ENCODE measurements at places on chromosomes 7 and 10. TPM values are rescaled to one million over a fixed set of nuclear protein-coding genes. Genes with fewer than 3 reads are reported as not detected.

- H3K27me3 ChIP-seq: no peaks in the 10 kb centered on the region
- H3K27ac ChIP-seq: no peak overlapping the region
- no peaks in the 10 kb centered on the region for H3K4me1 ChIP-seq
Observed at GRCh38 chr7:147432079-147432478, 1158.5 kb upstream of the C7orf33 start.

GRCh38 chr10:13771992-13772391, 185.2 kb downstream of the PRPF18 start:
- H3K27ac ChIP-seq: no peak overlapping the region
- no peak for ATAC-seq
- H3K27me3 ChIP-seq: no peaks in the 10 kb centered on the region

DNA sequence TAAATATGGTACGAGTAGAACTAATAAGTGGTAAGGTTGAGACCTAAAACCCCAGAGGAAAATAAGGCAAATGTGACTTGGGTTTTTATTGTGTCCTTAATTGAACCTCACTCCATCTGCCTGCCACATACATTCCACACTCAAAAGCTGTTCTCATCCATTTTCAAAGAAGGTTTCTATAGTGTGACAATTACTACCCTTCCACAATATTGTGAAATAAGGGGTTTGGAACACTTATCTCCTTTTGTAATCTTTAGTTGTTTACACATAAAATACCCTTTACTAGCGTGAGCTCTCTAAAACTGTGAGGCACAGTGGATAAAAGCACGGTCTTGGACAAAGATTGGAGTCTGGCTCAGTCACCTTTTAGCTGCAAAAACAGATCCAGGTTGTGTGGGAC, 166.6 kb downstream of the THSD7A start:
- H3K27me3 ChIP-seq: no peaks in the 10 kb centered on the region
- no peaks in the 10 kb centered on the region for H3K36me3 ChIP-seq
- H3K4me3 ChIP-seq: no peak overlapping the region
- no peak for ATAC-seq

- H3K4me3 ChIP-seq: no peak overlapping the region
- no peak for ATAC-seq
- no peaks in the 10 kb centered on the region for H3K27me3 ChIP-seq
- H3K36me3 ChIP-seq: no peaks in the 10 kb centered on the region
Observed at GRCh38 chr10:82692458-82692857, 817.5 kb downstream of the NRG3 start.

GRCh38 chr7:121961089-121961867, 88.3 kb downstream of the PTPRZ1 start:
- H3K27ac ChIP-seq: no peak overlapping the region
- H3K27me3 ChIP-seq: no peaks in the 10 kb centered on the region
- no peak for ATAC-seq
- no peaks in the 10 kb centered on the region for H3K4me1 ChIP-seq
- H3K36me3 ChIP-seq: no peaks in the 10 kb centered on the region

DNA sequence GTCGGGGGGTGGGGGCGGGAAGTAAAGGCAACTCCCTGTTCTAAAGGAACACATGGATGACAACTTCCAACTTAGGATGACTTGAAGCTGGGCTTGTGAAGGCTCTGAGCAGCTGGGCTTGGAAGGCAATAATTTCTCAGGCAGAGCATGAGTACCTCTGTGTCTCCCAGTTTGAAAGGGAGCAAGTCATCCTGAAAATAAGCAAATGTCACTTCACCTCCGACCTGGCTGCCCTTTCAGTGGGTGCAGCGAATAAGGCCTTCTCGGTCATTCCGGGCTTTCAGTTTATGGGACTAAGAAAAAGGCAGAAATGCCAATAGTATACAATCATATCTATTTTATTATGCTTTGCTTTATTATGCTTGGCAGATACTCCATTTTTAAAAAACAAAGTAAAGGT, 15.3 kb upstream of the ADAMTS14 start:
- H3K27ac ChIP-seq: no peak overlapping the region
- ATAC-seq: no peak
- H3K4me3 ChIP-seq: no peak overlapping the region
- no peaks in the 10 kb centered on the region for H3K36me3 ChIP-seq

- ATAC-seq: no peak
- no peaks in the 10 kb centered on the region for H3K27me3 ChIP-seq
Observed at GRCh38 chr7:37705976-37706375, 22.4 kb downstream of the GPR141 start.

- peaks cover 25% of the 10 kb centered on the region for H3K36me3 ChIP-seq
- ATAC-seq: no peak
- no peak overlapping the region for H3K4me3 ChIP-seq
- no peaks in the 10 kb centered on the region for H3K4me1 ChIP-seq
Observed at GRCh38 chr10:13592306-13592705, 5.5 kb downstream of the PRPF18 start.

DNA sequence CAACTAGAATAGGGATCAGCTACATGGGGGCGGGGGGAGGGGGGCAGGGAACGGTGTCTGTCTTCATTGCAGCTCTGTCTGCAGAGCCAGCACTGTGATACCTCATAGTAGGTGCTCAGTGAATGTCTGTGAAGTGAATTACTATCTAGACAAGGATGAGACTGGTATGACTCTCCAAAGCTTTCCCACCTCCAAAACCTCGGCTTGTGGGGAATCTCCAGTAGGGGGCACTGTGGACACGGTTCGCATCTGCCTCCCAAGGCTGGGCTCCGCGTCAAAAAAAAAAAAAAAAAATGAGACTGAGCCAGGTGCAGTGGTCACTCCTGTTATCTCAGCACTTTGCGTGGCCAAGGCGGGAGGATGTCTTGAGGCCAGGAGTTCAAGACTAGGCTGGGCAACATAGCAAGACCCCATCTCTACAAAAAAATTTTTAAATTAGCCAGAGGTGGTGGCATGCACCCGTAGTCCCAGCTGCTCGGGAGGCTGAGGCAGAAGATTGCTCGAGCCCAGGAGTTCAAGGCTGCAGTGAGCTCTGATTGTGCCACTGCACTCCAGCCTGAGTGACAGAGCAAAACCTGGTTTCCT, 9.6 kb downstream of the TRIM56 start:
- H3K27ac ChIP-seq: no peak overlapping the region
- no peak overlapping the region for H3K4me3 ChIP-seq
- peaks cover 24% of the 10 kb centered on the region for H3K4me1 ChIP-seq
- peaks cover 20% of the 10 kb centered on the region for H3K36me3 ChIP-seq
- H3K27me3 ChIP-seq: no peaks in the 10 kb centered on the region

- no peak for ATAC-seq
- no peaks in the 10 kb centered on the region for H3K36me3 ChIP-seq
- no peak overlapping the region for H3K4me3 ChIP-seq
- H3K27ac ChIP-seq: no peak overlapping the region
- H3K27me3 ChIP-seq: no peaks in the 10 kb centered on the region
Observed at GRCh38 chr10:30088178-30088577, 28.8 kb upstream of the JCAD start.

GRCh38 chr10:98309366-98310355, 41.7 kb upstream of the LOXL4 start:
- no peaks in the 10 kb centered on the region for H3K36me3 ChIP-seq
- ATAC-seq: peak; percentile 92
- H3K27me3 ChIP-seq: no peaks in the 10 kb centered on the region
- no peaks in the 10 kb centered on the region for H3K4me1 ChIP-seq
- H3K27ac ChIP-seq: no peak overlapping the region

DNA sequence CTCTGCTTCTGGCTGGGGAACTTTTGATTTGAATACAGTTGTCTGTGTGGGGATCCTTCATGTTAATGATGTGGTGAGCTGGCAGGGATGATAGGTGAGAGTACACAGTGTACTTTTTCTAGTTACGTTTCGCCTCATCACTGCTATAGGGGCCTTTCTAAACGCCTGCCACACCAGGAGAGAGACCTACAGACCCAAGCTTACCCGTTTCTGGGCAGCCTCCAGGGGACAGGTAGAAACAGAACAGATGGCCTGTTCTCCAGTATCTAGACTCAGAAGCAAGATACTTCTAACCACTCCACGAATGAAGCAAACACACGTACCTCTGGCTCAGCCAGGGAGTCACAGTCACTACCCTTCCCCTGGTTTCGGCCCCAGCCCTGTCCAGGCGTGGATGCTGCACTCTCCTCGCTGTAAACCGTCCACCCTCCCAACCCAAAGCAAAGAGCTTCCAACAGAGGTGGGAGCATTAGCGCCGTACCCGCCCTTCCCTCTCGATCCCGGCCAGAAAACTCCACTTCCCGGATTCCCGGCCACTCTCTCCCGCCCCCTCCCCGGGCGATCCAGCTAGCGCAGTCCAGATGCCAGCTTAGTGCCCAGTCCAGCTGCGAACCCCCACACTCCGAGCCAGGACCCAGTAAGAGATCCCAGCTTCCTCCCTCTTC, 1.2 kb downstream of the CCDC6 start:
- H3K36me3 ChIP-seq: no peaks in the 10 kb centered on the region
- H3K27ac ChIP-seq: peak overlapping the region; percentile 98
- peak overlapping the region; percentile 78 for H3K4me3 ChIP-seq
- ATAC-seq: no peak

DNA sequence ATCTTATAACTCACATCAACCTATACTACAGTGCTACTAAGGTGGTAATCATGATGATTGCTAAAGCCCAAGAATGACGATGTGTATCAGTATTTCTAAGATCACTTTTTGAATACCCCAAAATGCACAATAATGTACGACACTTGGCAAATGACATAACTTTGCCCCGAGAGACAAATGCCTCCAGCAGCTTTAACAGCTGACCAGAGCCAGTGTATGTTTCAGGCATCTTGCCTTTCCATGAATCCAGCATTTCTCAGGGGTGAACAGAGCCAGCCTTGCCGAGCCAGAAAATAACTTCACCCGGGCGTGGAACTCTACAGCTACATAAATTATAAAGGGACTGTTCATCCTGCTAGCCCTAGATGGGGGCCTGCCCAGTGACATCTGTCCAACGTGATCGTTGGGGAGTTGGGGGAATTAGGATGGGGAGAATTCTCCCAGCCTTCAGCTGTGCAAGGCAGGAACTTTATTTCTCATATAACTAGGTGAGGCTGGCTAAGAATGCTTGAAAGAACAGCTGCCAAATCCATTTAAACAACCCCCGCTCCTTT, 1.8 kb downstream of the IGFBP3 start:
- no peak for ATAC-seq
- H3K4me1 ChIP-seq: peaks cover 3% of the 10 kb centered on the region
- H3K27me3 ChIP-seq: peaks cover 86% of the 10 kb centered on the region
- H3K36me3 ChIP-seq: no peaks in the 10 kb centered on the region

DNA sequence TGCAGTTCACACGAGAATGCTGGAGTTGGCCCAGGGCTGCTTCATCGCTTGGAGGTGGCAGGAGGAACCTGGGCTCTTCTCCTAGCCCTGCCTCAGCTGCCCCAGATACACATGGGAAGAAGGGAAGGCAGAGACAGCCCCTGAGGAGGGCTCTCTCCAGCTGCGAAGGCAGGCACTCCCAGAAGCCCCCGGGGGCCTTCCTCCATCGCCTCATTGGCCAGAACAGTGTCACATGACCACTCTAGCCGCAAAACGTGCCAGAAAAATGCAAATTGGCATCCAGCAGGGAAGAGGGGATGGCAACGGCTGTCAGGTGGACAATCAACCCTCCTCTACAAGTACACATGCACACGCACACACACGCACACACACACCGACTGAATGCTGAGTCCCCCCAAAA, 217.8 kb upstream of the FRMD4A start:
- no peak for ATAC-seq
- H3K27me3 ChIP-seq: no peaks in the 10 kb centered on the region
- H3K4me1 ChIP-seq: peaks cover 6% of the 10 kb centered on the region
- no peak overlapping the region for H3K4me3 ChIP-seq
- H3K27ac ChIP-seq: no peak overlapping the region

DNA sequence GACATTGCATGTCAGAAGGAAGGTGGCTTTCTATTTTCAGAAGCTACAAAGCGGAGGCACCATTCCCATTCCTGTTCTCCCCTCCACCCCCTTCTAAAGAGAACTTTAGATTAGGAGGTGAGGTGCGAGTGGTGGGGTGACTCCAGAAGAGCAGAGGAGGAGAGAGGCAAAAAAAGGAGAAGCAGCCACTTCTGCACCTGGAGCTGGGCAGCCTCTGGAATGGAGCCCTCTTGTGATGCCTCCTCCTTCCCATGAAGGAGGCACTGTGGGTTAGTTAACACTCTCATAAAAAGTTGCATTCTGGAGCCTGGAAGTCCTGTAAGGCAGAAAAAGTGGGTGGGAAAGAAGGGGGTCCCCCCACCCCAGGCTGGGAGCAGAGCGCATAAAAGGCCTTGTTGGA, 4.8 kb downstream of the PTF1A start:
- no peak overlapping the region for H3K27ac ChIP-seq
- H3K27me3 ChIP-seq: peaks cover 99% of the 10 kb centered on the region
- H3K4me1 ChIP-seq: no peaks in the 10 kb centered on the region
- no peak for ATAC-seq
- H3K36me3 ChIP-seq: no peaks in the 10 kb centered on the region

DNA sequence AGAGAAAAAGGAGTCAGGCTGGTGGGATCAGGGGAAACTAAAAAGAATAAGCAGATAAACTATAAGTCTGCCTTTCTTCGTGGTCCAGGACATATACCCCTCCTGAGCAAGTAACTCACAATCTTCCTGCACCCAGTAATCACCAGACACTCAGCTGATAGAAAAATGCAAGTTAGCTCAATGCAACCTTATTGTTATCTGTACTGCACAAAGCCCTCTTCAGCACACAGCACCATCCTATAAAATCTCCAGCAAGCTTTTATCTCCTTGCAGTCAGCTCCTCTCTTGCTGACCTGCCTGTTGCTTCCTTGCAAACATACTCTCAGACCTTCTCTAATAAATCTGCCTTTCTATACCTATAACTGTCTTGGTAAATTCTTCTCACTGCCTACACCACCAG, 6.7 kb downstream of the SLC37A3 start:
- no peaks in the 10 kb centered on the region for H3K36me3 ChIP-seq
- H3K4me3 ChIP-seq: no peak overlapping the region
- H3K27ac ChIP-seq: no peak overlapping the region
- no peaks in the 10 kb centered on the region for H3K27me3 ChIP-seq

GRCh38 chr7:73766556-73767229, 3.4 kb downstream of the CLDN3 start:
- peaks cover 24% of the 10 kb centered on the region for H3K4me1 ChIP-seq
- no peaks in the 10 kb centered on the region for H3K36me3 ChIP-seq
- no peak overlapping the region for H3K4me3 ChIP-seq

Gene SLC26A4
- total RNA-seq: 2.2 TPM

Gene FAM204A
- 99.9 TPM for total RNA-seq

Gene CNTNAP2
- total RNA-seq: 3.0 TPM

Gene AGR2
- total RNA-seq: not detected
